ENCODE measurements at places on chromosomes 4 and X.

DNA sequence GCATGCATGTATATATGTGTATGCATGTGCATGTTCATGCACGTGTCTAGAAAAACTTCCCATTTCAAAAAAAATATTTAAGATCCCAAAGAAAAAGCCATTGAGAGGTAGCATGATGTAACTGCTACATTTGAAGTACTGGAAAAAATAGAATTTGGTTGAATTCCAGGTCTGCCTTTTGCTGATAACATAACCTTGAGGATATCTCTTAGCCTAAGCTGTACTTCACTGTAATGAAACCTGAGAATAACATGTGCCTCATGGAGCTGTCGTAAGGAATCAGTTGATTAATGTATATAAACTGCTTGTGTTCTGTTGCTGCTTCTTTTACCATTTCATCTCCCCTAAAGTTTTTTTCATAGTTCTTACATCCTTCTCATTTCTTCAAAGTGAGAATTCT lies 351.8 kb downstream of the GRIA2 start:
- no peak for DNase-seq

DNA sequence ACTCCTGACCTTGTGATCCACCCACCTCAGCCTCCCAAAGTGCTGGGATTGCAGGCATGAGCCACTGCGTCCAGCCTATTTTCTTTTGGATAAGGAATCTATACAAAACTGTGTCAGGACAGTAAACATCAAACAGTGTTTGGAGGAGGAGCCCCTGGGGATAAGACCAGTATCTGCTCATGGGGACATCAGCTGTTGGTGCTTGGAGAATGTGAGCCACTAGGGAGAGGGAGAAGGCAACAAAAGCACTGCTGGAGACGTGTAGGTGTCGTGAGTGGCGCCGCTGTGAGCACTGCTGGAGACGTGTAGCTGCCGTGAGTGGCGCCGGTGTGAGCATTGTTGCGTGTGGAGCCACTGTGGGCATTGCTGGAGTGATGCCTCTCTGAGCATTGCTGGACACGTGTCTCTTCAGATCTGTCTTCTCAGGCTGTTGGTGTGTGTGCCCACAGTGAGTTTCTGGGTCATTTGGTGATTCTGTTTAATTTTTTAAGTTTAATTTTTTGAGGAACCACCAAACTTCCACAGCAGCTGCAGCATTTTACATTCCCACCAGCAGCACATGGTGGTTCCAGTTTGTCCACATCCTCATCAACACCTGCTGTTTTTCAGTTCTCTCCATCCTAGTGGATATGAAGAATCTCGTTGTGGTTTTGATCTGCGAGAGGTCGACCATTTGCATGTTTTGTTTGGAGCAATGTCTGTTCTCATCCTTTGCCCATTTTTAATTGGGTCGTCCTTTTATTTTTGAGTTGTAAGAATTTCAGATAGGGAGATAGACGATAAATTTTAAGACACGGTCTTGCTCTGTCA lies 19.0 kb downstream of the DGKQ start:
- DNase-seq: no peak

- DNase-seq: no peak
These were observed 38.3 kb downstream of the SPCS3 start for GRCh38 chr4:176358083-176358469.

GRCh38 chr4:26161030-26161824 lies 159.6 kb upstream of the RBPJ start:
- DNase-seq: no peak

- no peak for DNase-seq
These were observed 87.8 kb upstream of the FAM241A start for GRCh38 chr4:112057470-112057869.

DNA sequence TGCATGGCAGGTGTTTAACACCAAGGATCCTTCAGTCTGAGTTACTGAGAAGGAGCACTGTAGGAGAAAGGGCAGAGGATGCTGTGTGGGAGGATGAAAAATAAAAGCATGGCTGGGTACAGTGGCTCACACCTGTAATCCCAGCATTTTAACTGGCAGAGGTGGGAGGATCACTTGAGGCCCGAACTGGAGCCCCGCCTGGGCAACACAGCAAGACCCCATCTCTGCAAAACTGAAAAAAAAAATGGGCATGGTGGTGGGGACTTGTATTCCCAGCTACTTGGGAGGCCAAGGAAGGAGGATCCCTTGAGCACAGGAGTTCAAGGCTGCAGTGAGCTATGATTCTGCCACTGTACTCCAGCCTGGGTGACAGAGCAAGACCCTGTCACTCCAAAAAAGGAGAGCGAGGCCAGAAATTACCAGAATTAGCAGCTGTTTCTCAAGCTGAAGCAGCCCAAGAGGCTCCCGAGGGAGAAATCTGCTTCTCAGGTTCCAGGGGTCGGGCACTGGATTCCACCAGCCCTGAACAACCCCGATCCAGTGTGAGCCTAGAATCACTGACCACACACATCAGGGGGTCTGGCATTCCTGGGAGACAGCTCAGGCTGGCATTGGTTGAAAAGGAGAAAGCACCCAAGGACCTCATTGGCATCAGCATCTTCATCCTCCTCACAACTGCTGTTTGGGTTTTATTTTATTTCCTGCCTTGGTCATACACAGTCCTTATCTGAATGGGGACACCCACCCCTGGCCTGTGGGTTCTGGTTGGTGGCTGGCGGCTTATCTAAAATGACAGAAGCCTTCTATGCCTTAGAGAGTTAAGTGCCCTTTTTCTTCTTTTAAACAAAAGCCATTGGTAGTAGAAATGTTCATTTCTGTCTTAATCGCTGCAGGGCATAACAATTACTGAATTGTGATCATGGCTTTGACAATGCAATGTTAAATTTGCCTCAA lies 66.3 kb upstream of the TRIM2 start:
- DNase-seq: no peak

Measured in sigmoid colon (tissue), 7 donors.